Activated CD4-positive, alpha-beta T cell treated with anti-CD3 and anti-CD28 coated beads, Interleukin-2, Interleukin-4, amounts not matched to agents 100 ng/mL and 50 ng/mL, durations not matched to agents 16 hours and 8 hours (primary cell): ENCODE measurements at places on chromosomes 3 and 15.

- no peak for DNase-seq
These were observed 87.7 kb downstream of the LSM3 start for GRCh38 chr3:14266361-14266760.

- DNase-seq = no peak
These were observed 91.6 kb downstream of the FEZF2 start for GRCh38 chr3:62281726-62282125.

DNA sequence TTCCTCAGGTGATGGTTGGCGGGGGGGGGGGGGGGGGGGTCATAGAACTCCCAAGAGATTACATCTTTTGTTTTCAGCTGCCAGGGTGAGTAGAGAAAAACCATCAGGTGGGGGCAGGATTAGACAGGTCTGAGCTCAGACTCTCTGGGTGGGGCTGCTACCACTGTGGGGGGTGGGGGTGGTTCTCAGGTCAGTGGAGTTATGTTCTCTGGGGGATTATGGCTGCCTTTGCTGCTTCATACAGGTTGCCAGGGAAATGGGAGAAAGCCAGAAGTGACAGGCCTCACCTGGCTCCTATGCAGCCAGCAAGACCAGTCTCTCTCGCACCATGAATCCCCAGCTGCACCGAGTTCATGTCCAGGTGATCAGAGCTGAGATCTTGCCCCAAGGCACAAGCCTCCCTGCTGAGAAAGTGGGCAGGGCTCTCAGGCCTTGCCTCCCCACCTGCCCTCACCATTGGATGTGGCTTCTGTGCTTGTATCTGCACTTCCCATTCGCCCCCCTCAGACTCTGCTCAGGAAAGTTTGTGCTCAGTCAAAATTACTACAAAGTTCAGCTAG, 828.1 kb downstream of the MCTP2 start:
- DNase-seq = no peak

DNA sequence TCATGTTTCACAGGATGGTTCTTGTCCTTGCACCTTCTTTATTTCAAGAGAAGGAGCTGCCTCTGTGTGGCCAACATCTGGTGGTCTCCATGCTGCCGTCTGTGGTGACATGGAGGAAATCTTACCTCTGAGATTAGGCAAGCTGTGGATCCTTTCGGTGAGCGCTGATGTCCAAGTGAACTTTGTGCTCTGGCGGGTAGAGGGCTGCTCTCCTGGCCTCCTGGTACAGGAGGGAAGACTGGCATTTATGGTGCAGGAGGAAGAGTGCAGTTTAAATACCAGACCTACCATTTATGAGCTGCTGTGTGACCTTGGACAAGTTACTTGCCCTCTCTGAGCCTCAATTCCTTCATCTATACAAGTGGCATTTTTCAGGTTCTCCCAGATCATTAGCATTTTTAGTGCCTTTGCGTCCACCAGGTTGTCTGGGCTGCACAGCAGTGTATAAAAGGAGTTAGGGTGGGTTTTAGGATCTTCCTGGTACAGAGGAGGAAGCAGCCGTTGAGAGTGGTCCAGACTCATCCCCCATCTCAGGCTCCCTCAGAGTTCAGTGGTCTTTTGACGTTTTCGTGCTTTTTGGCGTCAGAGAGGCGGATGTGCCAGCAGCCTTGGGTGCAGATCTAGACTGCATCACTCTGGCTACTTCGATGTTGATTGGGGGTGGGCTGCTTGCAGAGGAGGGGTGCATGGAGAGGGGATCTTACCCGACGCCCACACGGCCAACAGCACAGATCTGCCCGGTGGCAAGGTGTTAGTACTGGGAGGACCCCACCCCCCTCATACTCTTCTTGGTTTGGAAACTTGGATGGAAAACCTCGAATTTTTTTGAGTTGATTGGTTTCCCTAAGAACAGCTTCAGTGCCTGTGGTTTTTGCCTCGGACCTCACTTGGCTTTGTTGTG, 162.2 kb downstream of the ITPR1 start:
- no peak for DNase-seq

DNA sequence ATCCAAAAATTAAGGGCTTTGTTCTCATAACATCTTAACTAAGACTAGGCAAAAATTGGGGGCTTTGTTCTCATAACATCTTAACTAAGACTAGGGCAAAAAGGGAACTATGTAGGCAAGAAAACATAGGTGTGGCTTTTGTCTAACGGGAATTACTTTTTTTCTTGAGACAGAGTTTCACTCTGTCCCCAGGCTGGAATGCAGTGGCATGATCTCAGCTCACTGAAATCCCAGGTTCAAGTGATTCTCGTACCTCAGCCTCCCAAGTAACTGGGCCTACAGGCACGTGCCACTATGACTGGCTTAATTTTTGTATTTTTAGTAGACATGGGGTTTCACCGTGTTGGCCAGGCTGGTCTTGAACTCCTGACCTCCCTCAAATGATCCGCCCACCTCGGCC, 49.8 kb upstream of the CSPG5 start:
- no peak for DNase-seq

GRCh38 chr3:120033596-120033995, 60.7 kb downstream of the GSK3B start:
- no peak for DNase-seq

DNA sequence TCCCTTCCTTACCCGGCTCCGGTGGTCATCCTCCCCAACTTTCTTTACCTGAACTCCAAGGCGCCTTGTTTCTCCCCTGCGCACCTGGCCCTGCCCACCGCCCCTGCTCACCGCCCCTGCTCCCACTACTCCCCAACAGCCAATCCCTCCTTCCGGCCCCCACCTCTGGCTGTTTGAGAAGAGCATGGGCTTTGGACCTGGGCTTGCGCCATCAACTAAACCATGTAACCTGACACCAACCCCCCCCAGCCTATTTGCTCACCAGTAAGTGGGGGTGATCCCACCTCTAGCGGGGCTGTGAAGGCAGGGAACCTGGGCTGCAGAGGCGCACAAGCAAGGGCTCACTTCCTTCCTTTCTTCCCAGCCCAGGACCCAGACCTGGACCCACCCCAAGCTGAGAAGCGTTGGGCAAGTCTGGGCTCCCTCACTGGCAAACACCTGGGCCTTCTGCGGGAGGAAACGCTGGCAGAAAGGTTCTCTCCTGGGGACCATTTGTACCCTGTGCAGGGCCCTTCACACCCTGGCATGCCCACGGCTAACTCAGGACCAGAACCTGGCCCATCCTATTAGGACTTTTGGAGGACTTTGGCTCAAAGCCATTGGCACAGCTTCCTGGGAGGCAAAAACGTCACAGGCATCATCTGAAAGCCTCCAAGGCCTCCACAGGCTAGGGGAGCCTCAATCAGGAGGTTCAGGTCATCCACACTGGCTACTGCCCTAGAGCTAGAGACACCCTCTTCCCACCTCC, at the start of gene PLXNB1:
PLXNB1 (minus strand) TSS at position 127 of the 748 bp plus-strand sequence. CDS start 5,475 bp downstream, outside the sequence.
- no peak for DNase-seq

DNA sequence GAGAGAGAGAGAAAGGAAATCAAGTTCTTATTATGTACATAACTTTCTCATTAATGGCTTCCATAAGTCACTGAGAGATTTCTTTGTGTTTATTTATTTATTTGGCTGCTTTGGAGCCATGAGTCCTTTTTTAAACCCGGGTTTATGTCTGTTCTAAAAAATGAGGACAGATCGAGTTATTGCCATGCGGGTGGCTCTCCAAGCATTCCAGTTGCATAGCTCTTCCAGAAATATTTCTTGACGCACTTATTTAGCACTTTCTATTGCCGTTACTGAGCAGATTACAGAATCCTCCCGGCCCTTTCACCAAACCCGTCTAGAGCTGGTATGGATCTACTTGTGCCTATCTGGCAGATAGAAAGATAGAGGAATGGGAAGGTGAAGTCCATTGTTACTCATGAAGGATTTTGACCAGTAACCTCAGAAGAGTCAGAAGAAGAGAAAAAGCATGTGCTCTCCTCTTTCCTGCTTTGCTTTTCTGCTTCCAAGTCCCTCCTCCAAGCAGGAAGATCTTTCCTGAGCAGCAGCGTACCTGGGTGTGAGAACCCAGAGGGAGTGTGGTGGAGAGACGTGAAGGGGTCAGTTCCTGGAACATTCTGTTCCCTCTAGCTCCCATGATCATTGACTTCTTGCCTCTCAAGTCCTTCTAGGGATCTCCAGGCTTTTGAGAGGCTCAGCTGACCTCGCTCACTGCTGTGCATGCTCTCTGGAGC, 112.8 kb downstream of the LPP start:
- no peak for DNase-seq

DNA sequence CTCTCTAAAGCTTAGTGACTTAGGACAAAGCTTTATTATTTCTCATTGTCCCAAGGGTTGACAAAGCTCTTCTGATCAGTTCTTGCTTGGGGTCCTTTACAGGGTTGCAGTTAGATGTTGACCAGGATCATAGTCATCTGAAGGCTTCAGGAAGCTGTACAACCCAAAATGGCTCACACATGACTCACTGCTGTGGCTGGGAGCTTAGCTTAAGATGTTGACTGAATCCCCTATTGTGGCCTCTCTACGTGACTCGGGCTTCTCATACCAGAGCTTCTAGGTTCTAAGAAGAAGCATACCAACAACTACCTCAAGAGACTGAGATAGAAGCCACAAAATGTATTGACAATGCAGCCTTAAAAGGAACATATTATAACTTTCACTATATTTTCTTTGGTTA, 569.6 kb upstream of the ROBO2 start:
- no peak for DNase-seq

DNA sequence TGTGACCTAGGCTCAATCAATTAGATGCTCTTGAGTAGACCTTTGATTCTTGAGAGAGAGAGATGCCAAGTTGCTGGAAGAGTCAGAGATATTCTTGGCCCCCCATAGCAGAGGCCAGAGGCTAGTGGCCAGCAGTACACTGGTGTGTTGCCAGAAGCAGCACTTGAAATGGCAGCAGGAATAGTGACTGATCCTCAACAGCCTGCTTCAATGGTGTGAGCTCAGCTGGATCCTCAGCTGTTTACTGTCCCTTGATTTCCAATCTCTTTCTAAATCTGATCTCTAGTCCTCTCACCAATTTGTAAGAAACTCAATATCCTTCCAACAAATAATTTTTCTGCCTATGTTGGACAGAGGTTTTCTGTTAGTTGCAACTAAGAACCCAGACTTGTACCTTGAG, 170.3 kb upstream of the CCDC54 start:
- no peak for DNase-seq
